Fibroblast of lung (primary cell): ENCODE measurements at places on chromosomes 16 and 17.

DNA sequence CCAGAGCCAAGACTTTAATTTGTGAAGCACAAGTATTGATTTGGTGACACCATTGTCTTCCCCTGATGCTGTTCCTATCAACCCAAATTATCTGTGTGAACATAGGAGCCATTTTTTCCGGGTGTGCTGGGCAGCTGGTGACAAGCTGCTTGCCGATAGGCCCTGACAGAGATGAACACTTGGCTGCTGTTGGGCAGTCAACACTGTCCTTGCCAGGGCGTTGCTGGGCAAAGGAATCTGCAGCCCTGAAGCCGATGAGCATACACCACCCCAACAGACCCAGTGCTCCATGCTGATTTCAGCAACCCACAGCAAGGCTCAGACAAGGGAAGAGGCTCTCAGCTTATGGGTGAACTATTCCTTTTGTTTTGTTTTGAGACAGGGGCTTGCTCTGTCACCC lies 105.4 kb downstream of the YPEL2 start:
- DNase-seq, result no peak

GRCh38 chr17:9170336-9170735 lies 149.0 kb downstream of the NTN1 start:
- no peak for DNase-seq

DNA sequence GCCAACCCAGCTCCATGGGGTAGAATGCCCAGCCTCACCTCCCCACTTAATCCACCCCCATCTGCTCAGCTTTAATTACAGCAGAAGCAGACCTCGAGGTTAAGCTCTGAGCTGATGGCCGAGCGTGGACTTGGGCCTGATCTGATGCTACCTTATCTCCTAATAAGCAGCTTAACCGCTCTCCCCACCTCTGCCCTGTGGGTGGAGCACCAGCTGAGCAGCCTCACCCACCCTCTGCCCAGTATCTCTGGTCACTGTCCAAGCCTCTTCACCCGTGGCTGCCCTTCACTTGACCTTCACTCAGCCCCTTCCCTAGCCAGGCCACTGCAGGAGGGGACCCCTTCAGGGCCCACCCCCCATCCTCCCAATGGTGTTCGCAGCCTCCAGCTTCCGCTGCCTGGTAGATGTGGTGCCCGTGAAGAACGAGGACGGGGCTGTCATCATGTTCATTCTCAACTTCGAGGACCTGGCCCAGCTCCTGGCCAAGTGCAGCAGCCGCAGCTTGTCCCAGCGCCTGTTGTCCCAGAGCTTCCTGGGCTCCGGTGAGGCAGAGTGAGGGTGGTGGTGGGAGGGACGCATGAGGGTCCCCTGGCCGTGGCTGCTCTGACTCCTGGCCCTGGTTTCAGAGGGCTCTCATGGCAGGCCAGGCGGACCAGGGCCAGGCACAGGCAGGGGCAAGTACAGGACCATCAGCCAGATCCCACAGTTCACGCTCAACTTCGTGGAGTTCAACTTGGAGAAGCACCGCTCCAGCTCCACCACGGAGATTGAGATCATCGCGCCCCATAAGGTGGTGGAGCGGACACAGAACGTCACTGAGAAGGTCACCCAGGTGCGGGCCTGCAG lies 6.8 kb downstream of the KCNH6 start:
- no peak for DNase-seq

DNA sequence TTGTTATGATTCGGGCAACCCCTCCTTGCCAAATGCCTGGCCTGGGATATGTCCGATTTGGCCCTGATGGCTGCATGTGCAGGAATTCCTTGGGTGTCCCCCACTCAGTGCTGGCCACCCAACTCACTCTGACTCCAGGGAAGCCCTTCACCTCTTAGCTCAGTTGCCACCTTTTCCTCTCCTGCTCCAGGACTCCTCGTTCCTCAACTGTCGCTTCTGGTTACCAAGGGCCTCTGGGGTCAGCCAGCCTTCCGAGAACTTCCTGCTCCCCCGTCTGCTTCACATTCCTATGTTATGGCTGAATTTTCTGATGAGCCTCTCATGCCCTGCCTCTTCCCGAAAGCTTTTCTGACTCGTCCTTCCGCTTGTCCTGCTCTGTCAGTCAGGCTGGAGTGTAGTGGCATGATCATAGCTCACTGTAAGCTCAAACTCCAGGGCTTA lies 63.5 kb downstream of the SPACA3 start:
- no peak for DNase-seq

- peak; percentile 97 for DNase-seq
Observed at GRCh38 chr17:1714427-1714979, 4.3 kb upstream of the TLCD2 start.

GRCh38 chr17:43350888-43351361 lies 47.9 kb upstream of the ARL4D start:
- DNase-seq, result no peak

GRCh38 chr17:71760062-71760720 lies 360.6 kb upstream of the SOX9 start:
- DNase-seq, result peak; percentile 57

DNA sequence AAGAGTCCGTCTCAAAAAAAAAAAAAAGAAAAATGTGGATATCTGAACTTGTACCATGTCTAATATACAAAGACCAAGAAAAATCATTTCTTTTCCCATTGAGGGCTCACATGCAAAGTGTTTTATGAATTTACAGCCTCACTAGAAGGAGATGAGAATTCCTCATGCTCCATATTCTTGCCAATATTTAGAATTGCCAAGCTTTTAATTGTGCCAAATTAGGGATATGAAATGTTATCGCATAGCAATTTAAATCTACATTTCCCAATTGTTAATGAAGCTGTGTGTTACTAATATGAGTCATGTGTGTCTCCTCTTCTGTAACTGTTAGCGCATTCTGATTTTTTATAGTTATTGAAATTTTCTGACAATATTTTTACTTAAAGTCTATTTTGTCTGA lies 63.0 kb upstream of the CRYM start:
- no peak for DNase-seq

DNA sequence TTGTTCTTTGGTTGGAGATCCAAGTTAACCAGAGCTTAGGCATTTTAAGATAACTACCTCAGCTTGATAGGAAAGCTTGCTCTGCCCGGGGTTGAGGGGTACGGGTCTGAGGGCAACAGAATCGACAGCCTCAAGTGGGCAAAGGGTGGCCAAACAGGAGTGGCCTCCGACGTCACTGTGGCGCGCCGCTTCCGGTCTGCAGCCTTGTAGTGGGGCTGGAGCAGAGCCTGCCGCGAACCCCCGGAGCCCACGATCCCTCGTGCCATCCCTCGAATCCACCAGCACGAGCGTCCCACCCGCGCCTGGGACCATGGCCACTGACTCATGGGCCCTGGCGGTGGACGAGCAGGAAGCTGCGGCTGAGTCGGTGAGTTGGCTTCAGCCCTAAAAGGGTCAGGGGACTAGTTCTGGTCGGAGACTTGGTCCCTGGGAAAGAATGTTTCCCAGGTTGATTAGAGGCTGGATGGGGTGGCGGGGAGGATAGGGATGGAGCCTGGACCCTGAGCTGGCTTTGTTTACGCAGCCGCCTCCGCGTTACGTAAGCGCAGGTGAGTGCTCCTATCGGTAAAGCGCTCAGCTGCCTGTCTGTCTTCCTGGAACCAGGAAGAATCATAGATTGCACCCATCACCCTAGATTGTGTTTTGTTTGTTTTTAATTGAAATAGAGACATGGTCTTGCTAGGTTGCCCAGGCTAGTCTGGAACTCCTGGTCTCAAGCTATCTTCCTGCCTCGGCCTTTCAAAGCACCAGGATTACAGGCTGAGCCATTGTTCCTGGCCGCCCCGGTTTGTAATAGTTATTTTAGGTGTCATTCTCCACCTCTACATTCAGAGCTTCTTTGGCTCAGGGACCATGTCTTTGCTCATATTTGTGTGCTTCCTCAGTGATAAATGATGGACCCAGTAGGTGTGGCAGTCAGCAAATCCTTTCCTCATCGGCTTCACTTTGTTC lies at the start of gene DDX19B:
Gene DDX19B (plus strand): TSS at position 199 of the 951 bp plus-strand sequence. CDS start 112 bp downstream, at position 311.
- peak; percentile 72 for DNase-seq

DNA sequence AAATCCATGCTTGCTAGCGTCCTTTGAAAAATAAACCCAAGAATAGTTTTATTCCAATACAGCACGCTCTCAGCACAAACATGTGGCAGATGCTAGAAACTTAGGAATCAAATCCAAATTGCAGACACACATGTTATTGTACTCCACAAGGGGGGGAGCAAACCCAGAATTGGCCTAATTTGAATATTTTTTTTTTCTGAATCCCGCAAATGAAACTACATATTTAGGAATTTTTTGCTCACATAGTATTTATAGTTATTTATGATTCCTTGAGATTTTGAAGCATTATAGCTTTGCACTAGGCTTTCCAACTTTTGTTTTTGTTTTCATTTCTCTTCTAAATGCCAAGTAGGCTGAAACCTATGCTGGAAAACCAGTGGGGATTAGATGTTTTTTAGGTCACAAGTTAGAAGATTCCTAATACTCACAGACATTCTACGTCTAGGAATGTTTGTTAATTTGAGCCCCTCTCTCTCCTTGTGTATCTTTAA lies 59.3 kb upstream of the CDH11 start:
- DNase-seq, result no peak

GRCh38 chr17:7673239-7673638 lies 14.1 kb downstream of the TP53 start:
- no peak for DNase-seq

GRCh38 chr17:6080711-6081430 lies 10.7 kb downstream of the WSCD1 start:
- no peak for DNase-seq
